ENCODE measurements at places on chromosomes 1 and 21.
A peak's percentile ranks its signal among the peaks of the same experiment; 100 is the strongest.

DNA sequence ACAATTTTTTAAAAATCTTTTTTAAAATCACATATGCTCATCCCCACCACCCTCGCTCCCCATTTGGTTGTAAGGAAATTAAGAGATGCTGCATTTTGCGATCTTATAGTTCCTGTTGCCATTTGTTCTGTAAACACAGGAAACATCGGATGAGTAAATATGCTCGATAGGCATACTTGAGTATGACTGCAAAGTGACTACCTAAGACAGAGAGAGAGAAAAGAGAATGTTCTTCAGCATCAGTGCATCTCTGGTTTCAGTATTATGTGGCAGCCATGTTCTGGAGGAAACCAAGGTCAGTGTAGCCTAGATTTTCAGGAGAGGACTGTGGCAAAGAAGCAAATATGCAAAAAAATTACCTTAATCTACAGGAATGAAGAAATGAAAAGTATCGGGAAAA, 265.5 kb upstream of the FMN2 start:
- DNase-seq = no peak

- DNase-seq = no peak
Measured at GRCh38 chr1:24124980-24125379, 13.0 kb upstream of the MYOM3 start.

GRCh38 chr1:247535402-247535801, 838 bp downstream of the OR2C3 start:
- no peak for DNase-seq

DNA sequence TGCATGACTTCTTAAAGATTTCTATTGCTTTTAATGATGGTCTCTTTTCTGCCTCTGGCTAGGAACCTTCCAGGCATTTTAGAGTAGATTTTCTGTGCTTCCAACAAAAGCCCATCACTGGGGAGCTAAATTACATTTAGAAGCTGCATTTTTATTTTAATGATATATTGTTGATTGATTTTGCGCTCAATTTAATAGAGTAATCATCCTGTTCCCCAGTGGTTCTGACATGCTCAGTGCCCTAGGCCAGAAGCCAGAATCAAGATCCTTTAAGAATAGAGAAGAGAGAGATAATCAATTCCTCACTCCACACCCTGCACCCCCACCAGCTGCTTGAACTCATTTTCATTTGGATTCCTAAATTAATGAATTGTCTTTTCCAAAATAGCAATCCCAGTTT, 97.8 kb downstream of the PCP4 start:
- no peak for DNase-seq

GRCh38 chr1:156804572-156805243, 11.9 kb downstream of the SH2D2A start:
- no peak for DNase-seq

GRCh38 chr1:61244114-61244513, 161.8 kb downstream of the NFIA start:
- DNase-seq = peak; percentile 66

- no peak for DNase-seq
Measured at GRCh38 chr1:19062258-19063029, 106.0 kb upstream of the IFFO2 start.

Measured in GM03348 (cell line).